Stimulated activated CD8-positive, alpha-beta memory T cell treated with anti-CD3 and anti-CD28 coated beads, Interleukin-4, amount 100 ng/mL, for 48 hours (primary cell): ENCODE measurements at places on chromosomes 7 and 10.

- no peak for DNase-seq
These were observed 39.1 kb upstream of the TMEM236 start for GRCh38 chr10:17712717-17713471.

- DNase-seq: no peak
These were observed 74.5 kb downstream of the DGKB start for GRCh38 chr7:14828053-14828452.

DNA sequence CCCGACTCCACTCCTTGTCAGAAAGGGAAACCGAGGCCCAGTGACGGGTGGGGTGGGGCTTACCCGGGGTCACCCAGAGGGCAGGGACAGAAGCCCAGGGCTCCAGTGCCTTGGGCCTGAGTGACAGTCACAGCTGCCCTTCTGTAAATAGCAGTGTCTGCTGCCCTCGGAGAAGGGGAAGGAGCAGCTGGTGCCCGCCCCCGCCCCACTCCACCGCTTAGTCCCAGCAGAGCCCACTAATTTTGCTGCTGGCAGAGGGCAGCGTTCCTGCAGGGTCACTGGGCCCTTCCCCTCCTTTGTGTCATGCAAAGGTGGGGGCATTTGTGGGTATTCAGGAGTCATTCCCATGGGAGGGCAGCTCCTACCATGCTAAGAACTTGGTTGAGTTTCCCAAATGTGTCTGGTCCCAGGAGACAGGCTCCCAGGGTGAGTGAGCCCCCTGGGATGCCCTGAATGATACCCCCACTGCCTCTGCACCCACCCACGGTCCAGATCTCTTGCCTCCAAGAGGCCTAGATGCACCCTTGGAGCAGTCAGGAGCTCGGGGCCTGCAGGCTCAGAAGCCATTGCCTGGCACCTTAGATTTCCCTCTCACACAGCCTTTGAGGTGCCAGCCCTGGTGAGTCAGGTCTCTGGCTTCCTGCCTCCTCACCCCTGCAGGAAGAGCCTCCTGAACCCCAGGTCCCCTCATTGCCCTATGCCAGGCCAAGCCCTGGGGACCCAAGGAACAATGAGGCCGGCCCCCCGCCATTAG, 17.2 kb downstream of the SH2B2 start:
- DNase-seq: no peak

DNA sequence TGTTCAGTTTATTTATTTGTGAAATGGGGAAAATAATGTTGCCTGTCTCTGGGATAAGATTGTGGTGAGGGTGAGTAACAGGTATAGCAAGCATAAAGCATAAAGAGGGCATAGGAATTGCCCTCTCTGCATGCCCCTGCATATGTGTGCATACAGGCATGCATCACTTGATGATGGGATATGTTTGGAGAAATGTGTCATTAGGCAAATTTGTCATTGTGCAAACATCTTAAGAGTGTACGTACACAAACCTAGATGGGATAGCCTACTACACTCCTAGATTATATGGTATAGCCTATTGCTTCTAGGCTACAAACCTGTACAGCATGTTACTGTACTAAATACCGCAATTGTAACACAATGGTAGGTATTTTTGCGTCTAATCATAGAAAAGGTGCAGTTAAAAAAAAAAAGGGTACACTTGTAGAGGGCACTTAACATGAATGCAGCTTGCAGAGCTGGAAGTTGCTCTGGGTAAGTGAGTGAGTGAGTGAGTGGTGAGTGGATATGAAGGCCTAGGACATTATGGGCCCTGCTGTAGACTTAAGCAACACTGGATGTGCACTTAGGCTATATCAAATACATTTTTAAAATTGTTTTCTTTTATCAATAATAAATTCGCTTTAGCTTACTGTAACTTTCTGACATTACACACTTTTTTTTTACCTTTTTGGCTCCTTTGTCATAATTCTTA, 386.5 kb upstream of the ANKRD30A start:
- DNase-seq: no peak

DNA sequence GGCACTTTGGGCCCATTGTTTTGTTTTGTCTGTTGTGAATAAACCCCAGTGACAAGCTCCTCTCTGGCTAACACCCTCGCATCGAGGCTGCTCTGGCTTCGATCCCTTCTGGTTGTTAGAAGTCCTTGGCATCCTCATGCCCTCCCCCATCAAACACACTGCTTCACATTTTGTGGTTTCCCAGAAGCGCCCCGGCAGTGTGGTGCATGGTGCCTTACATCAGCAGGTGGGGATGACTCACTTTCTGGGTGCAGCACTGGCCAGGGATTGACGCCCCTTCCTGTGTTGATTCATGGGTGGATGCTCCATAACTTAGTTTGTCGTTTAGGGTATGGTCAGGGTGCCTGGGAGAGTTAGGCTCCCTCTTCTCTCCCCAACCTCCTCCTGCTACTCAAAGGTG, 51.4 kb downstream of the PLPP4 start:
- peak; percentile 24 for DNase-seq

DNA sequence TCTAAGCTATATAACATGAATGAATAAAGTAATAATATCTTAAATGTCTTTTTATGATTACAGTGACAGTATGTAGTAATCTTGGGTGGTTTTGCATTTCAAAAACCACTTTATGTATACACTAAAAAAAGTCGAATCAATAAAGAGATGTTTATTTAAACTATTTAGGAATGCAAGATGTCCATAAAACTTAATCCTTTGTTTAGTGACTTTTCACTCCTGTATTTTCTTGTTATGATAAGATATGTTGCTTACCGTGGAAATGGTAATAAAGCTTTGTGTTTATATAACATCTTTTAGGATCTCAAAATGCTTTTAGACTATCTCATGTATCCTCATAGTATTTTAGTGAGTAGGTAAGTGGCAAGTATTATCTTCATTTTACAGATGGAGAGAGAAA, 48.5 kb downstream of the SP4 start:
- DNase-seq: no peak

DNA sequence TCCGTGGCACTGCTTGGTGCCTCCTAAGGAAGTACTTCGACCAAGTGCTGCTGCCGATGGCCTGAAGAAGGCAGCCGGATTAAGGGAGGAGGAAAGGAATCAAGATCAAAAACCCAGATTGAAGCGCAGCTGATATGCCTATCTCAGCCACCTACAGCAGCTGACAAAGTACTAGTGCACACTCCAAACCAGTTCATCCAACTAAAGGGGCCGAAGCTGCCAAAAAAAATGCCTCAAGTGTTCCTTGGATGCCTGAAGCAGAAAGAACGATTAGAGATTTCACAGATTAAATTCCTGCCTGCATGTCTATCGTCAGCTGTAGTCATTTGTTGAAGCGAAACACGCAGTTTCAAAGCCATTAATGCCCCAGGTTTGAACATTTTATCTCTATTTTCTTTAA, 65.7 kb downstream of the TNRC18 start:
- DNase-seq: no peak

- DNase-seq: no peak
These were observed 303.5 kb downstream of the OTUD1 start for GRCh38 chr10:23742368-23742767.

- no peak for DNase-seq
These were observed 42.6 kb downstream of the FAM20C start for GRCh38 chr7:234708-235553.

DNA sequence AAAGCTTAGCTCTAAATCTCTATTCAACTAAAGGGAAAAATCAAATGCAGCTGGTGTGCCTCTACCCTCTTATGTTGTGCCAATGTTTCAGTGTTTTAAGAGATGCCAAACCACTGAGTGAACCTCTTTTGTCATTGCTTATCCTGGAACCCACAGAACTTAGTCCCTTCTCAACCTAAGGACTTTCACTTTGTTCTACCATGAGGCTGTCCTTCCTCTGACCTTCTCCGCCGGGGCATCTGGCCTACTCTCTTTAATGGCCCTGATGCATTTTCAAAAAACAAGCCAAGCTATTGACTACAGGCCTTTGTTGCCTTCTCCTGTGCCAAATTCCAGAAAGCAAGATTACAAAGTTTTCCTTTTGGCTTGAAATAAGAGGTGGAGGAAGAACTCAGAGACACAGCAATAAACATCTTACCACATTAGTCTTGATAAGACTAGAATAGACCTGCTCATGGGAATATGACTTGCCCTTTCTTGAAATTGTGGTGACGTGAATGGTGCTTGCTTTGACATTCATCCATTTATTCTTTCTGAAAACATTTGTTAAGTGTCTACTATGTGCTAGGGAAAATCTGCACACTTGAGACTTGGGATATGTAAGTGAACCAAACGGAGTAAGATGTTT, 253.2 kb upstream of the SMIM30 start:
- no peak for DNase-seq

DNA sequence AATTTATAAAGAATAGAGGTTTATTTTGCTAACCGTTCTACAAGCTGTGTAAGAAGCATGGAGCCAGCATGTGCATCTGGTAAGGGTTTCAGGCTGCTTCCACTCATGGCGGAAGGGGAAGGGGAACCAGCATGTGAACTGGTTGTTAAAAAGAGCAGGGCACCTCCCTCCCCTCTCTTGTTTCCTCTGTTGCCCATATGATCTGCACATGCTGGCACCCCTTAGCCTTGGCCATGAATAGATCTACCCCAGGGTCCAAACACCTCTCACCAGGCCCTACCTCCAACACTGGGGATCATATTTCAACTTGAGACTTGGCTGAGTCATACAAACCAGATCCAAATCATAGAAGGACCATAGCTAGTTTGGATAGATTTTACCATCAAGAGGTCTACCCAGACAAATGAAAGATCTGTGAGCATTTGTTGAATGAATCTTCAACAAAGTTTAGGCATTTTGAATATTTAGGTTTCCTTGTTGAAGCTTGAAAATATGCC, 36.0 kb upstream of the NRP1 start:
- DNase-seq: no peak

GRCh38 chr7:111168182-111168581, 77.3 kb downstream of the LRRN3 start:
- DNase-seq: no peak

- no peak for DNase-seq
These were observed 273.1 kb downstream of the AUTS2 start for GRCh38 chr7:69871213-69871885.

GRCh38 chr10:71623098-71623985, 96.2 kb downstream of the C10orf105 start:
- DNase-seq: no peak

GRCh38 chr7:29158795-29159423, 12.6 kb upstream of the CPVL start:
- no peak for DNase-seq

GRCh38 chr7:157428554-157428945, 91.7 kb downstream of the DNAJB6 start:
- DNase-seq: no peak

DNA sequence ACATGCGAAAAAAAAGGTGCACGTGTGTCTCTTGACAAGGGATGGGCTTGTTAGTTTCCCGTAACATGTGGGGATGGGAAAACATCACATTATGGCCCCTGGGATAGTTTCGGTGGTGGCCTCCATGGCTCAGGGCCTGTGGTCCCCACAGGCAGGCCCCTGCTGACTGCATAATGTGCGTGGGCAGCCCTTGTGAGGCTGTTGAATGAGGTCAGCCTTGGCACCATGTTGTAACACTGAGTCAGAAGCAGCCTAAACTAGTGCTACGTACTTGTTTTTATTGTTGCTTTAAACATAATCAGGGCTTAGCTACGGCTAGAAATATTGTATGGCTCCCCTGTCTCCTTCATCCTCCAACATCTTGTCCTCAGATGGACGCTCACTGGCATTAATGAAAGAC, 80.6 kb downstream of the BEND7 start:
- DNase-seq: no peak

GRCh38 chr7:81415181-81415580, 354.7 kb downstream of the HGF start:
- no peak for DNase-seq

DNA sequence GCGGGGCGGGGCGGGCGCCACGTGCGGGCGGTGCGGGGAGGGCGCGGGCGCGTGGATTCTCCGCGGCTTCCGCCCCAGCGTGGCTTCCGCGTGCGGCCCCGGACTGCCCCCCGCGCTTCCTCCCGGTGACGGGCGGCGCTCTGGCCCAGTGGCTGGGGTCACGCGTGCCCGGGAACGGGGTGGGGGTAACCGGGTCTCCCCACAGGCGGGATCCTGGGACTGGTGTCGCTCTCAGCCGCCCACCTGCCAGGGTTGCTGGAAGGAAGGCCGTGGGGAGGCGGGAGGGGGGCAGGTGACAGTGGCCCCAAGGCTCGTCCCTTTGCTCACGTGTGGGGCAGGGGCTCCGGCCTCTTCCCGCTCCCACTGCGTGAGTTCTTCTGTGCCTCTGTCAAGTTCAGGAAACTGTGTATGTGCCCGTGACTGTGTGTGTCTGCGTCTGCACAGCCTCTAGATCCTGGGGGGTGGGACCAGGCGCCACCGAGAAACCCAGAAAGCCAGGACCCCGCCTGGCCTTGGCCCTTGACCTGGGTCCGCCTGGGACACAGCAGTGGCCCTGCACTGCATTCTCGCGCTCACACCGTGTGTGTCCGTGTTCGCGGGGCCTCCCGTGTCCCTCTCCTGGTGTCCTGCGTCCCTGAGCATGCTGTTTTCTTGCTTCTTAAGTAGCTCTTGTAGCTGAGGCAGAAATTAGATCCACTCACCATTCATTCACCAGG, 919 bp downstream of the MAFK start:
- DNase-seq: peak; percentile 43

DNA sequence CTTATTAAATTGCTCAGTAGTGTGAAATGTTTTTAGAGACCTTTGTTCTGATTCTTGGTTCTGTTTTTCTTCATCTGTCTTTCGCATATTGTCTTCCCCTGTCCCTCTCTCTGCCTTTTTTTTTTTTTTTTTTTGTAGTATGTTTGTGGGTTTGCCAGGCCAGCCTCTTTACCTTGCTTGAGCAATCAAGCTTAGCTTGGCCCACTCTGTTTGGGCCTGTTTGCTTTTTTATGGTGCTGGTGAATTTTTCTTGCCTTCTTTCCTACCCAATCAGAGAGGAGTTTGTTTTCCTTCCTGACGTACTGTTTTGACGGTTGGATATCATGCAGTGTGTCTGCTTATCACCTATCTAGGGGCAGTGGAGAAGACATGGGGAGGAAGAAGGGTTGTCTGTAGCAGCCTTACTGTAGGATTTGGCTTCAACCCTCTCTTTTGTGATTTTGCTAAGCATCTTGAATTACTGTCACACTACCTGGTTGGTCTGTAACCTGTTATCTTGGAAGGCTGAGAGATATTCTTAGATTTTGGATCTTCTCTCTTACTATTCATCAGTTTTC, 64.0 kb downstream of the BBS9 start:
- DNase-seq: no peak

GRCh38 chr7:123782071-123782798, 33.4 kb upstream of the WASL start:
- no peak for DNase-seq

DNA sequence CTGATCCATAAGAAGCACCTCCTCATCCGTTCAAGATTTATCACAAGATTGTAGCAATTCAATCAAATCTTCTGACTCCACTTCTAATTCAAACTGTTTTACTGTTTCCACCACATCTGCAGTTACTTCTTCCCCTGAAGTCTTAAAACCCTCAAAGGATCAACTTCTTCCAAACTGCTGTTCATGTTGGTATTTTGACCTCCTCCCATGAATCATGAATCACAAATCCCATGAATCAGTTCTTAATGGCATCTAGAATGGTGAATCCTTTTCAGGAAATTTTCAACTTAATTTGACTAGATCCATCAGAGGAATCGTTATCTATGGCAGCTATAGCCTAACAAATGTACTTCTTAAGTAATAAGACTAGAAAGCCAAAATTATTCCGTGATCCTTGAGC, 122.3 kb downstream of the IMMP2L start:
- DNase-seq: no peak
